Activated CD4-positive, CD25-positive, alpha-beta regulatory T cell treated with anti-CD3 and anti-CD28 coated beads, Interleukin-2, amount 50 U/mL, for 16 hours (primary cell): ENCODE measurements at places on chromosomes 6 and 20.

DNA sequence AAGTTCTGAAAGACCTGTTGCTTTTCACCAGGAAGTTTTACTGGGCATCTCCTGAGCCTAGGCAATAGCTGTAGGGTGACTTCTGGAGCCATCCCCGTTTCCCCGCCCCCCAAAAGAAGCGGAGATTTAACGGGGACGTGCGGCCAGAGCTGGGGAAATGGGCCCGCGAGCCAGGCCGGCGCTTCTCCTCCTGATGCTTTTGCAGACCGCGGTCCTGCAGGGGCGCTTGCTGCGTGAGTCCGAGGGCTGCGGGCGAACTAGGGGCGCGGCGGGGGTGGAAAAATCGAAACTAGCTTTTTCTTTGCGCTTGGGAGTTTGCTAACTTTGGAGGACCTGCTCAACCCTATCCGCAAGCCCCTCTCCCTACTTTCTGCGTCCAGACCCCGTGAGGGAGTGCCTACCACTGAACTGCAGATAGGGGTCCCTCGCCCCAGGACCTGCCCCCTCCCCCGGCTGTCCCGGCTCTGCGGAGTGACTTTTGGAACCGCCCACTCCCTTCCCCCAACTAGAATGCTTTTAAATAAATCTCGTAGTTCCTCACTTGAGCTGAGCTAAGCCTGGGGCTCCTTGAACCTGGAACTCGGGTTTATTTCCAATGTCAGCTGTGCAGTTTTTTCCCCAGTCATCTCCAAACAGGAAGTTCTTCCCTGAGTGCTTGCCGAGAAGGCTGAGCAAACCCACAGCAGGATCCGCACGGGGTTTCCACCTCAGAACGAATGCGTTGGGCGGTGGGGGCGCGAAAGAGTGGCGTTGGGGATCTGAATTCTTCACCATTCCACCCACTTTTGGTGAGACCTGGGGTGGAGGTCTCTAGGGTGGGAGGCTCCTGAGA lies at the start of gene HFE:
HFE (plus strand) TSS at position 146 of the 832 bp plus-strand sequence; CDS start at position 158, 12 bp downstream.
- no peak for DNase-seq

DNA sequence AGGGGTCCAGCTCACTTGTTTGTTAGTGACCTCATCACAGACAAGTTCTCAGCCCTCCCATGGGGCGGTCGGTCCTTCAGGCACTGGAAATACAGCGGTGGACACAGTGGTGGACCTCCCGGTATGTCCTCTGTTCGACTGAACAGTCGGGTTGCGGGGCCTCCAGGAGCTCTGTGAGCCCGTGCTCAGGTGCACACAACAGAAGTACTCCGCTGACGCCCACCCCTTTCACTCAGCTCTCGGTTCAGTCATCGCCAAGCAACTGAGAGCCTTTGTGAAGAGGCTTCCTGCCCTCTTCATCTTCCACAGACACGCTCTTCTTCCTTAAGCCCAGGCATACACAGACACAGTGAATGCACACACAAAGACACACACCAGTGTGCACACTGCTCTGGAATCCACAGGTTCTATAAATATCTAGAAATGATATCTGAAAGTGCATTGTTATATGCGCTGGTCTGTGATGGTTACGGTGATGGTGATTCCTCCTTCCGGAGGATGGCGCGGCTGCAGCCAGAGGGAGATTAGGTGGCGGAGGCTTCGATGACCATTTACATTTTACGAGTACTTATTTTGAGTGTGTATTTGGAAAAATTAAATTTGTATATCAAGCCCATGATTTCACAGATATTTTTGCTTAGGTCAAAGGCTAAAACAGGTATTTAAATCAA lies 46.8 kb upstream of the BHLHE23 start:
- no peak for DNase-seq

GRCh38 chr6:16206595-16207037 lies 31.8 kb upstream of the GMPR start:
- no peak for DNase-seq

DNA sequence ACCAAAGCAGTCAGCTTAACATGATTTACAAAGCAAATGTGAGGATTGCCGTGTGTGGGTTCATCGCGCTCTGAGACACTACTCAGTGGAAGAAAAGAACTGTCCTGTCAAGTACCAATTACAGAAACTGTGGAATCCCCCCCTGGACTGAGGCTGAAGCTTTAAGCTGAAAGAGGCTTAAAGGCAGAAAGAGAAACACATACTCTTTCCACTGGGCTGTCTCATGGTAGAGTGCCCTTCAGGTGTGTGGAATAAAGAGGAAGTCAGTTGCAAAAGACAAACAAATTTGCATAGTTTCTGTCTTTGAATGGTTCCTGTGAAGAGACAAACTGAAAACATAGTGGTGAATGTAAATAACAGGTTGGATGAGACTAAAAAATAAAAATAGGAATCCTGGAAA lies 560.4 kb upstream of the SYNCRIP start:
- DNase-seq = no peak

- DNase-seq = no peak
Observed at GRCh38 chr6:37516920-37517405, 17.3 kb upstream of the CCDC167 start.

- DNase-seq = no peak
Observed at GRCh38 chr20:36455972-36456625, 85.2 kb upstream of the MYL9 start.

DNA sequence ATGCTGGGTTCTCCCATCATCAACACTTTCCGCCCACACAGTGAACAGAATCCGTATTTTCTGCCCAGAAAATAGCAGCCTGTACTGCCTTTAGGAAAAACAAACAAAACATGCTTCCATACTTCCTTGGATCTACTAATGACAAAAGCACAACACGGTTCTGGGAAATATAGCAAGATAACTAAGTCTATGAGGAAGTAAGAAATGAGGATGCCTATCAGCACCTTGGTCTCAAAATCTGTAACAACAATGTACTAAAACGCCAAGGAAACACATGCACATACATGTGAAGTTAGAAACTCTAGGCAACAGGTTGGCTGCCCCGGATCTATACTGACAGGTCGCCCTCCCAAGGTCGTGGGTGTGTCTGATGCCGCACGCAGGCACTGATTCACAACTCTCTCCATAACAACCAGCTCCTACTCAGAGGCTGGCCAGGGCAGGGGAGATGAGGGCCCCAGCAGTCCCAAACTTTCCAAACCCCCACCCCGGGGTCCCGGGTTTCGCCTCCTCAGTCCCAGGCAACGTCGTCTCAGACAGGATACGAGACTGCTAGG lies 710 bp downstream of the BTBD9 start:
- DNase-seq = peak; percentile 21

DNA sequence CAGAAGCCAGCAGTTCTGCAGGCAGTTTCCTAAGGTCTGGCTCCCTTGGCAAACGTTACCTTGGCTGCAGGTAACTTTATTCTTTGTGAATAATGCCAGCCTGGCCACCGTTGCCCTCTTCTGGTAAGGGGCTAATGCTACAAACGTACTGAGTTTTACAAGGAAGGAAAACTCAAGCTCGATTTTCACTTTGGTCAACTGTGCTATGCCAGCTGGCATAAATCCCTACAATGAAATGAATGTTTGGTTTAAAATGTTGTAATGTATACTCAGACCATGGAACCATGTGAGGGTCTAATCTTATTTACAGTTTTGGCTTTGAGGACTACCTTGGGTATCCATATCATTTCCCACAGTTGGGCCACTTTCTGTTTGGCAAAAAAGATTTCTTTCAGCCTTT lies 101.4 kb downstream of the SLX4IP start:
- DNase-seq = peak; percentile 10

GRCh38 chr6:36276581-36277536 lies 7.0 kb downstream of the PNPLA1 start:
- DNase-seq = no peak

GRCh38 chr6:154792761-154793160 lies 59.5 kb downstream of the SCAF8 start:
- DNase-seq = no peak

GRCh38 chr6:89199579-89199978 lies 17.6 kb downstream of the GABRR1 start:
- DNase-seq = no peak

DNA sequence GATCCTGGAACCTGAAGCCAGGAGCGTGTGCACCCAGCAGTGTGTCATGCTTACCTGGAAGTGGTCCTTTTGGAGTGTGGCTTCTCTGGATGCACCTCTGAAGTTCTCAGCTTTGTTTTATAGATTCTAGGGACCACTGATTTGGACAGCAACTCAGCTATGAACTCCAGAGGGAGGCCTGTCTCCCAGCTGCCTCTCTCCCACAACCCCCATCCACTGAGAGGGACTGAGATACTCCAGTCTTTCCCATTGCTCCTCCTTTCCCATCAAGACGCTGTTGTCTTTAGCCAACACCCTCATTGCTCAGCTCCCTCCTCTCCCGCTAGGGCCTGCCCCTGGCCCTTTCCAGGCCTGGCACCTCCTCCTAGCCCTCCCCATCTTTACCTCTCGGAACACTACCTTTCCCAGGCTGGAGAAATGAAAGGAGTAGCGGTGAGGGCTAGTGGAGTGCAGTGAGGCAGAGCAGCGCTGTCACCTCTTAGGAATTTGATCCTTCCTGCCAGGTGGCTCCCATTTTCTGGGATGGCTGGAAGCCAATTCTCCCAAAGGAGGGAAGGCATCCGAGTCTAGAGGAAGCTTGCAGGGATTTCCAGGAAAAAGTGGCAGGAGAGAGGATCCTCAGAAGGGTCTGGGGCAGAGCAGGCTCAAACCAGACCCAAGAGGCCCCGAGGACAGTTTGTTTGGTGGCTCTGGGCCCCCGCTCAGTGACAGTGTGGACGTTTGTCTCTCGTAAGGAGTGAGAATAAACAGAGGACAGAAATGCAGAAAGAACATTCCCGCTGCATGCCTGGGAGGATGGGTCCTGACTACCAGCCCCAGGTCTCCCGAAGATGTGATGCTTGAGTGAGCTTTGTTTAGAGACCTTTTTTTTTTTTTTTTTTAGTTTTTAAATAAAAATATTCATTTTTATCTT lies at the start of gene LRRN4:
LRRN4 (minus strand) TSS at position 285 of the 913 bp plus-strand sequence. CDS start 1,261 bp downstream, outside the sequence.
- DNase-seq = no peak

GRCh38 chr6:40485795-40486194 lies 101.4 kb downstream of the LRFN2 start:
- DNase-seq = no peak
